Stimulated activated CD8-positive, alpha-beta memory T cell treated with anti-CD3 and anti-CD28 coated beads, Interleukin-12 subunit alpha, Interleukin-12 subunit beta, amount 100 ng/mL, for 1 hour (primary cell): ENCODE measurements at places on chromosomes 2 and 18.

- DNase-seq: no peak
Measured at GRCh38 chr2:42906557-42907411, 114.4 kb upstream of the HAAO start.

DNA sequence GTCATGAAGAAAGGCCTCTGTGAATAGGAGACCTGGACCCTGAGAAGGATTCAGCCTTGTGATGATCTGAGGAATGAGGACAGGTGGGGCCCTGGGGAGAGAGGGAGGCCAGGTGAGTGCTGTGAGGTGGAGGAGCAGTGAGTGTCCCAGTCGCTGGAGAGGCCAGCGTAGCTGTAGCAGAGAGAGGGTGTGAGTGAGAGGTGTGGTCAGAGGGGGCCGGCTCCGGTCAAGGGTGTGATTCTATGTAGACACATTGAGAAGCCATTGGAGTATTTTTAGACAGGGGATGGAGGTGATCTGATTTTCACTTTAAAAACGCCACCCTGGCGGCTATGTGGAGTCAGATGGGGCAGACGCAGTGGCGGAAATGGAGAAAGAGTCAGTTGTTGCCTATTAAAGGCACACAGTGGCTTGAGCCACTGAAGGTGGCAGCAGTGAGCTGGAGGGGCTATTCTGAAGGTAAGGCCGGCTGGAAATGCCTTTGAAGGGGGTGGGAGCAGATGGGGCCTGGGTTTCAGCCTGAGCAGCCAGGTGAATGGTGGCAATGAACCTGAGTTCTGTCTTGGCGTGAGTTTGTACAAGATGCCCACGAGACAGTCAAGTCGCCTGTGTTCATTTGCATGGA is 55.6 kb downstream of the GREB1 start:
- DNase-seq: no peak

GRCh38 chr2:86000131-86000937 is 105.4 kb downstream of the POLR1A start:
- DNase-seq: no peak

DNA sequence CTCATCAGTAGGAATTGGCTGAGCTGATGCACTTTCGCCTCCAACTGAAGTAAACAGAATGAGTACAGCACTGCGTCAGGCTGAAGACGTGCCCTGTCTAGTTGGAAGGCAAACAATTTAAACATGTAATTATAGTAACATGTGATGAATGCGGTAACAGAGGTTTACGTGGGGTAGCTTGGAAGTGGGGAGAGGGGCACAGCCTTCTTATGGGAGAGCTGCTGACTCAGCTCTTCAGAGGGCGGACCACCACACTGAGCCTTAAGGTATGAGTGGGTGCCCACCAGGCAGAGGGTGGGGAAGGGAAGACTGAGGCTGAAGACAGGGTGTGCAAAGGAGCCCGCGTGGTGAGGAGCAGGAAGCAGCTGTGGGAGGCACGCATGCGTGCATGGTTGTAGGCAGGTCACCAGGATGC is 6.2 kb upstream of the EHD3 start:
- DNase-seq: no peak

DNA sequence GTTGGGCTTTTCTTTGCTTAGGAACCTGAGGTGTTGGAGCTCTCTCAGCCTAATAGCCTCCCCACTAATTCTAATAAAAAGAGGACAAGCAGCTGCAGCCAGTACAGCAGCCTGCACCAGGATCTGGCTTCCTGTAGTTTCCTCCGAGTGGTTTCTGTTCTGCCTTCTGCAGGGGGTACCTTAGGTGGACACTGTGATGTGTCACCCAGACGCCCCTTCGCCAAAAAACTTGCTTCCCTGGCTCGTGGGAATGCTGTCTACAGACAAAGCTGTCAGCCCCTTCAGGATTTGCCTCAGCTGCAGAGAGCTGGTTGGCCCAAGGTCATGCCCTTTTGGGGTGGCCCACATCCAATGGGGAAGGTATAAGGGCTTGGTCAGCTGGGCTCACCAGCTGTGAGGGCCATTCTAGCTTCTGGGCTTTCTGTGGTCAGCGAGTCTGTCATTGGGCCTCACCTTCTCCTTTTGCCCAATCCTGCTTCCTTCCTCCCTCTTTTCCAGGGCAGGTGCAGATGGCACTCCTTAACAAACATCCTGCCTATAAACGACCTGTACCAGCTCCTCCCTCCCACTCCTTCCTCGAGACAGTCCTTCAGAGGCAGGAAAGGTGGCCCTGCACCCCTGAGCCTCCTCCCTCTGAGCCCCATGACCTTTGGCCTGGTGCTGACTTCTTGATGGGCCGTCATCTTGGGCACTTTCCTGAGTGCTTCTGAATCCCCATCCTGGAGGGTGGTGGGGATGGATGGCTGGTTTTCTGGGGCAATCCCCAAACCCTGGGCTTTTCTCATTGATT is 44.0 kb upstream of the ROCK2 start:
- DNase-seq: no peak
